ENCODE measurements at places on chromosomes 16 and 17. TPM values are rescaled to one million over a fixed set of nuclear protein-coding genes. Genes with fewer than 3 reads are reported as not detected.

Gene CCDC200
- total RNA-seq = not detected

Gene SLC16A6
- 10.6 TPM for total RNA-seq

Gene CCDC102A
- 27.4 TPM for total RNA-seq

Gene SCN4A
- total RNA-seq = under 0.01 TPM

Gene TAF15
- total RNA-seq = 66.9 TPM

Gene ACAP1
- 2.4 TPM for total RNA-seq

Gene SLFN14
- not detected for total RNA-seq

Gene TNFSF13
- total RNA-seq = 0.44 TPM

Gene C17orf67
- 0.87 TPM for total RNA-seq

Gene EMC6
- total RNA-seq = 17.4 TPM

Gene KRT32
- total RNA-seq = not detected

Gene CACNG1
- not detected for total RNA-seq

Gene RGS11
- 4.2 TPM for total RNA-seq

Gene SKAP1
- total RNA-seq = not detected

Gene OR1G1
- not detected for total RNA-seq

Gene KRT33A
- total RNA-seq = not detected

Data from uterine smooth muscle cell (primary cell).